ENCODE measurements at places on chromosomes 16 and 17.

DNA sequence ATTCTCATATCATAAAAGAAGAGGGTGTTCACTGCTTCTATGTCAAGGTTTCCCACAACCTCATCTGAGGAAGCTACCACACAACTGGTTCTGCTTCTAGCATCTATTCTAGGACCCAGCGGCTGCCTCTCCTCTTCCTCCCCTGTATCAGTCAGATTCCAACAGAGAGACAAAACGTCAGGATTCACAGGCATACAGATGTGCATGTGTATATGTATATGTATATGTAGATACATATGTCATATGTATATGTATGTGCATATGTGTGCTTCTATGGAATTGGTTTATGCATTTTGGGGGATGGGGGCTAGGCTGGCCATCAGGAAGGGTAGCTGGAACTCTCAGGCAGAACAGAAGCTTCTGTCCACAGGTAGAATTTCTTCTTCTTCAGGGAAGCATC, 37.4 kb upstream of the NLRP1 start:
- no peak for DNase-seq

GRCh38 chr17:48596735-48597527, 3.4 kb upstream of the HOXB5 start:
- DNase-seq, result no peak

- no peak for DNase-seq
Observed at GRCh38 chr16:55048745-55049144, 118.1 kb downstream of the IRX5 start.

GRCh38 chr17:50807009-50807408, 28.4 kb upstream of the WFIKKN2 start:
- DNase-seq, result no peak

- DNase-seq, result no peak
Observed at GRCh38 chr17:72528683-72529082, 407.9 kb downstream of the SOX9 start.

DNA sequence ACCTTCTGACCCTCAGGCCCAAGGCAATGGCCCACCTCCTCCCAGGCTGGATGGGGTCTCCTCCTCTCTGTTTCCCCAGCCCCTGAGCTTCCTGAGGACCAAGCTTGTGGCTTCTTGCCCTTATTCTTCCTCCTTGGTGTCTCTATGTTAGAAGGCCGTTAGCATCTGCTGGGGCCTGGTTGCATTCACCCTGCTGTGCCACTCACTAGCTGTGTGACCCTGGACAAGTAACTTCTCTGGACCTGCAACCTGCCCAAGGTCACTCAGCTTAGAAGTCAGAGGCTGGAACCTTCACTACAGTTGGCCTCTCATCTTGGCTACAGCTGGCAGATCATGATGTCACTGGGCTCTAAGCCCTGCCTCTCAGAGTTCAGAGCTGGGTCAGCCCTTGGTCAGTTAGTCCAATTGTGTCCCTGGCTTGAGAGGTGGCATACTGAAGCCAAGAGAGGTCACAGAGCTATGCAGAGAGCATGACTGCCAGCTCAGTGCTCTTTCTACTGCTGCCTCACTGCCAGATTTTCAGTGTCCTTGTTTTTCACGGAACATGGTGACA, 3.0 kb downstream of the MT2A start:
- DNase-seq, result no peak

DNA sequence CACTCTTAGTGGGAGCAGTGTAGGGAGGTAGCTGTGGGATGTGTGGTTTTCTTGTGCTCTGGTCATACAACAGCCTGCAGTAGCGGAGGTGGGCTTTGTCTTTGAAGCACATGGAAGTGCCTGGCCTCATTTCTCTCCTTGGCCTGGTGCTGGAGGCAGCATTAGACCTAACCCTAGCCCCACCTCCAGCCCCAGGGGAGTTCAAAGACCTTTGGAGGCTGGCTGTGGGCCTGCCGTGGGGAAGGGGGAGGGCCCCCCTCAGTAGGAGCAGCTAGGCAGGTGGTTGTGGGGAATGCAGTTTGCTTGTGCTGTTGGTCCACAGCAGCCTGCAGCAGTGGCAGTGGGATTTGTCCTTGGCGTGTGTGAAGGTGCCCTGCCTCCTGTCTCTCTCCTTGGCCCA, 91.7 kb downstream of the BCAS3 start:
- DNase-seq, result no peak

- no peak for DNase-seq
Observed at GRCh38 chr16:88742896-88743605, 36.7 kb downstream of the CTU2 start.

DNA sequence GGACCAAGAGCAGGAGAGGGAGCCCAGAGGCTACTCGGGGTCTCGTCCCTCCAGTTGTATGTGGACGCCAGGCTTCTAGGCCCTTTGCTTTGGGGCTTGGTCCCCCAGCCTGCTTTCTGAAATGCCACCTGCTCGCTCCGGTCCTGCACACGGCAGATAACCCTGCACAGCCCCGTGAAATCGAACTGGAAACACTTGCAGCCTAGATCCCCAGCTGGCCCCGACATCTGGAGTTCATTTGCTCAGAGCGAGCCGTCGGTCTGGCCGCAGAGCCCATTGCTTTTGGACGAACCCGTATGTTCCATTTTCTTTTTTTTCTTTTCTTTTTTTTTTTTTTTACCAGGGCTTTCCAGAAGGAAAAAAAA, 22.9 kb downstream of the C1QTNF1 start:
- no peak for DNase-seq

DNA sequence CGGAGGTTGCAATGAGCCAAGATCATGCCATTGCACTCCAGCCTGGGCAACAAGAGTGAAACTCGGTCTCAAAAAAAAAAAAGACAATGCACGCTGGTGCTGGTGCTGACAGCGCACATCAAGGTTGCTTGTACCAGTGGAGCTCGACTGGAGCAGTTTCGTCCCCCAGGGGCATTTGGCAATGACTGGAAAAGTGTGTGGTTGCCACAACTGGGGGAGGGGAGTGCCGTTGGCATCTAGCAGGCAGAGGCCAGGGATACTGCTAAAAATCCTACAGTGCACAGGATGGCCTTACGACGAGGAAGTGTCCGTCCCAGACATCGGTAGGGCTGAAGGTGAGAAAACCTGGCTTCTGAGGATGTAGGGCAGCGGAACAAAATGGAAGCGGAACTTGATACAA, 2.4 kb downstream of the MEAK7 start:
- no peak for DNase-seq
